Astrocyte of the spinal cord (primary cell): ENCODE measurements at places on chromosomes 5 and 9.
A peak's percentile ranks its signal among the peaks of the same experiment; 100 is the strongest.

GRCh38 chr5:54282876-54283275 lies 27.5 kb downstream of the ARL15 start:
- DNase-seq = no peak

DNA sequence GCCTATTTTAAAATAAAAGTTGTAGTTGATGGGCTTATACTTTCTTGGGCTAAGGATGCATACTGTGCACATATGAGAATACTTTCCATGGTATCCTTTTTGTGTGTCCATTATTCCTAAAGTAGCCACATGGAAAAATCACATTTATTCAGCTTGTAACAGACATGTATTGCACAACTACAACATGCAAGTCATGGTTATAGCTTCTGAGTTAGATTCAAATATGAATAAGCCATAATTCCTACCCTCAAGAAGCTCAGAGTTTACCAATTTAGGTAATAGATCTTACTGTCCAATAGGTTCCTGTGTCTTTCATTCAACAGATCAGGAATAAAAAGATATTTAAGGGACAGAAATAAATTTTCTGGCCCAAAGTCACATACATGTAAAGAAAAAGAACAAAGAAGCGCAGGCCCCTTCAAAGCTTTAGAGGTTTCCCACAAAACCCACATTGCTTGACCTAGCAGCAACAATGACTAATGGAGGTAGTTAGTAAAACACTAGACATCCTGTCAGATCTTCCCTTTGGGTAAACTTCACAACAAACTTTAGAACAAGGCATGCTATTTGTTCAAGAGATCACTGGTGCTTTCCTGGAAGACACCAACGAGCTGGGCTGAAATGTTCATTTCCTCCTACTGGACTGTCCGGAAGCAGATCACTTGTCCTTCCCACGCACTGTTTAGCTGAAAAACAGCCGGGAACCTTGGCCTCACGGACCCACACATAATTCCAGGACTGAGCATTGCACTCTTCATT lies 78.4 kb upstream of the ITGA1 start:
- peak; percentile 86 for DNase-seq

DNA sequence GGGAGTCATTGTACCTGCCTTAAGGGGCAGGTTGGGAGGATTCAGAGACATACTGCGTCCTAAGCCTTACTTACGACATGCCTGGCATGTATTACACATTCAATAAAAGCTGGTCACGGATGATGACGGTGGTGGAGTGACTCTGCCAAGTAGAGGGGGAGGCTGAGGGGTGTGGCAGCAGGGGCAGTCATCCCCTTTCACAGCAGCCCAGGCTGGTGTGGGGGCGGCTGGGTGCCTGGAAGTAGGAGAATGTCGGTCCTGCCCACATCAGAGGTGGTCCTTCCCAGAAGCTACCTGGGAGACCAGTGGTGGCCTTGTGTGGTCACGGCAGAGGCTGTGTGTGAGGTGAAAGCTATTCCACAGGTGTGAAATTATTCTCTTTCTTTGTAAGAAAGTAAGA lies 8.9 kb downstream of the ZBTB34 start:
- no peak for DNase-seq

DNA sequence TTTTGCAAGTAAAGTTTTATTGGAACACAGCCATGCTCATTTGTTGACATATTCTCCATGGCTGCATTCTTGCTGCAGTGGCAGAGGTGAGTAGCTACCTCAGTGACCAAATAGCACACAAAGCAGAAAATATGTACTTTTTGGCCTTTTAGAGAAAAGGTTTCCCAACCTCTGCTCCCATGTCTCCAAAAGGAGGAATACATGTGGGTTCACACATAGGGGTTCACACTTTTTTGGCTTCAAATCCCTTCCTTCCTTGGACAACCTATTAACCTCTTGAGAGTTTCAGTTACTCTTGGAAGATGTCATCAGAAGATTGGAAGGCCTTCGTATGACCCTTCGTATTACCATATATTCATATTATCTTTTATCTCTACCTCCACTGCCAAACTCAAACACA lies 285.1 kb upstream of the TUT7 start:
- DNase-seq = no peak

DNA sequence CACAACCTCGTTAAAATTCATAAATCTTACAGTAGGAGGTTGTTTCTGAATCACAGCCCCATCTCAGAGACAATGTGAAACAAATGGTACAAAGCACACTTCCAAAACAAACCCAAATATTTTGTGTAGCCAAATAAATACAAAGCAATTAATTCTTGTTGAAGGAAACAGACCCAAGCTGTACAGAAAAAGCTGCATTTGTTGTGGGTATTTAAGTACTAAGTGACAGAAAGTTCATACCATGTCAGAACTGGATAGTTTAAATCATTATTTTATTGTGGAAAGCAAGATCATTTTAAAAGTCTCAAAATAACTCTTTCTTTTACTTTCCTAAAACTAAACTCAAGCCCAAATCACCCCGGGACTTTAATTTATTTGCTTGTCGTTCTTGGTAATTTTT lies 570.7 kb downstream of the ELAVL2 start:
- DNase-seq = no peak

GRCh38 chr5:107387526-107388140 lies 283.1 kb downstream of the EFNA5 start:
- no peak for DNase-seq

GRCh38 chr5:63022403-63022802 lies 443.8 kb downstream of the LRRC70 start:
- DNase-seq = no peak

DNA sequence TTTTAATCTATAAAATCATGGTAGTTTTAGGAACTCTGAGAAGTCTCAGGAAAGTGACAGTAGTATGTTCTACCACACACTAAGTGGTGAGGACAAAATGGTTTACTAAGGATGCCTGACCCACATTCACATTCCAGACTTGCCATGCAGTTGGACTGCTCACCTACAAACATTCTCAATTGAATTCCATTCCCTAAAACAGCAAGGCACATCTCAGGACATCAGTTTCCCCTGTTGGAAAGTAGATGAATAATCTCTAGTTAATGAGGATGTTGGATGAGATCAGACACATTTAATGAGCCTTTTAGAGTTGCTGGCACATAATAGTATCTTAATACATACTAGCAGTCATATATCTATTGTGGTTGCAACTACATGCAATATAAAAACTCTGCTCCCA lies 76.6 kb downstream of the ZNF618 start:
- no peak for DNase-seq

- no peak for DNase-seq
Observed at GRCh38 chr5:170303549-170303948, 6.0 kb upstream of the LCP2 start.

DNA sequence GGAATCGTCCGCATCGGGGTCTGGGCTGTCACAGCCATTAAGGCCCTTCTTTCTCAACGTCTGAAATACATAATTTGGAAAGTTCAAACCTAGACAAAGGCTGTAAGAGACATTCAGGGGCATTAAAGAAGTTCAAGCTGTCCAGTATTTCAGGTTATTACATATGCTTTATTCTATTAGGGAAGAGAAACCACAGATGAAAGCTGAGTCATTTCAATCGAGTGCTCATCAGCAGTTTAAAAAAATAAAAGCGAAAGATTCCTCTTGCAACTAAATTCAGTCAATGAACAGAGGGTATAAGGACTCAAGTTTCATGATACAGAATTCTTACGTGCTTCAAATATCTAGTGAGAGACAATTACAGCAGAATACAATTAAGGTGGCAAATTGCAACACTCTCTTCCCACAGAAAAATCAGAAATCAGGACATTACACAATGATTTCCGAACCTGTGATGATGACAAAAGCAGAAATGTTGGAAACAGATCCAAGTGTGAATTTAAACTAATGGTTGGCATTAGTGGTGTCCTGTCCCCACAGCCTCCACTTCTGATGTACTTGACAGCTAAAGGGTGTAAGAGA lies 121.6 kb downstream of the MEF2C start:
- DNase-seq = peak; percentile 49

DNA sequence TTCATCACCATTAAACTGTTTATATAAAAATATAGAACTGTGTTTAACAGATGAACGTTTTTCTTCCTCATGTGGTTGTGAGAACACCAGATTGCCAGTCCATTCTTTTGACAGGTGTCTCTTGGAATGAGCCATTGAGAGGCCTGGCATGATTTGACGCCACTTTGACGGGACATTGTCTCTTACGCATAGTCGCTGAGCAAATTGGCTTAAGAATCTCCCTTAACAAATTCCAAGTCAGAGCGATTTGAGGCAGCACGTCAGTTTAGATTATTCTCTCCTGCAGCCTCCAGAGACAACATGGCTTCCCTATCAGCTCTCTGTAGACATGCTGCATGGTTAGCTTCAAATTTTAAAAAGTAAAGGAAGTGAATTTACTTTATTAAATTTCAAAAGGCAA lies 510.7 kb upstream of the ACO1 start:
- DNase-seq = no peak

DNA sequence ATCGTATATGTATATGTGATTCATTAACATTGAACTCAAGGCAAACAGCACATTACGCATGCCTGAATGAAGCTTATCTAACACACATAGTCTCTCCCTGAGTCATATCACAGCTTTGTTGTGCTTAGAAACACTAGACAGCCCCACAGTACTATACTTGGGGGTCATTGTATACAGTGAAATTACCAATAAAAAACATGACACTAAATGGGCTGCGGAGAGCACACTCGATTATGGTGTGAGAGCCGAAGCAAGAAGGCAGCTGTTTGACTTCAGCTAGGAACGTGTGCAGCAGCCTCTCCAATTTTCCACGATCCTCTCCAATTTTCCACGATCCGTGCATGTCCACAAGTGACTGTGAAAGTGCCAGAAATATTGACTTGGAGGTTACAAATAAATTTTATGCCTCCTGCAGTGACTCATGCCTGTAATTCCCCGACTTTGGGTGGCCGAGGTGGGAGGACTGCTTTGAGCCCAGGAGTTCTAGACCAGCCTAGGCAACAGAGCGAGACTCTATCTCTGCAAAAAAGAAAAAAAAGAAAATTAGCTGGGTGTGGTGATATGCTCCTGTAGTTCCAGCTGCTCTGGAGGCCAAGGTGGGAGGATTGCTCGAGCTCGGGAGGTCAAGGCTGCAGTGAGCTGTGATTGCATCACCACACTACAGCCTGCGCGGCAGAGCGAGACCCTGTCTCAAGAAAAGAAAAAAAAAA lies 102.4 kb downstream of the DAPK1 start:
- DNase-seq = peak; percentile 85

- no peak for DNase-seq
Observed at GRCh38 chr5:169781420-169782345, 144.6 kb downstream of the DOCK2 start.

DNA sequence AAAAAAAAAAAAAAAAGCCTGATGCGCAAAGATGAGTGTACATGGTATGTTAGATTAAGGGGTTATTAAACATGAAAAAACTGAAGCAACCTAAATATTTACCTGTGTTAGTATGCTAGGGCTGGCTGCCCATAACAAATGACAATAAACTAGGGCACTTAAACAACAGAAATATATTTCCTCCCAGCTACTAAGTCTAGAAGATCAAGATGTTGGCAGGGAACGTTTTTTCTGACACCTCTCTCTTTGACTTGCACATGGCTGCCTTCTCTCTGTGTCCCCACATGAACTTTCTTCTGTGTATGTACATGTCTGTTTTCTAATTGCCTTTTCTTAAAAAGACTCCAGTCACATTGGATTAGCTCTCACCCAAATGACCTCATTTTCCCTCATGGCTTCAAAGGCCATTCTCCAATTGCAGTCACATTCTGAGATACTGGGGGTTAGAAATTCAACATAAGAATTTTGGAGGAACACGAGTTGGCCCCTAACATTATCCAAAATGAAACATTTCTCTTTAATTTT lies 694.5 kb downstream of the CDH9 start:
- DNase-seq = no peak

GRCh38 chr5:139091439-139092156 lies 106.6 kb downstream of the SIL1 start:
- DNase-seq = peak; percentile 21

DNA sequence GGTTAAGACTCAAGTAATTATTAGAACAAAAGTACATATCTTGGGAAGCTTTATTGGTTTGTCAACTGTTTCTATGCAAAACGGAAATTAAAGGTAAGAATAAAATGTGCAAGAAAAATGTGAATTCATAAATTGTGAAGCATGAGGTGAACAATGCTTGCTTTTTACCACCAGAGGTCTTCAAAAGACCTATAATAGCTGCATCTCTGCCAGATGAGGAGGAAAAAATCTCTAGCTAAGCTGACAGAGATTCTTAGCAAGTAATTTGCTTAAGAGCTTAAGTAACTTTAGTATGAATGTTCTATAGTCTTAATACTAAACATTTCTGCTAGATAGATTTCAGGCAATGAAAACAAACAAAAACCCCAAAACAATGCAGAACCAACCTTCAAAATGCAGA lies 54.1 kb downstream of the MRPS30 start:
- DNase-seq = peak; percentile 44

DNA sequence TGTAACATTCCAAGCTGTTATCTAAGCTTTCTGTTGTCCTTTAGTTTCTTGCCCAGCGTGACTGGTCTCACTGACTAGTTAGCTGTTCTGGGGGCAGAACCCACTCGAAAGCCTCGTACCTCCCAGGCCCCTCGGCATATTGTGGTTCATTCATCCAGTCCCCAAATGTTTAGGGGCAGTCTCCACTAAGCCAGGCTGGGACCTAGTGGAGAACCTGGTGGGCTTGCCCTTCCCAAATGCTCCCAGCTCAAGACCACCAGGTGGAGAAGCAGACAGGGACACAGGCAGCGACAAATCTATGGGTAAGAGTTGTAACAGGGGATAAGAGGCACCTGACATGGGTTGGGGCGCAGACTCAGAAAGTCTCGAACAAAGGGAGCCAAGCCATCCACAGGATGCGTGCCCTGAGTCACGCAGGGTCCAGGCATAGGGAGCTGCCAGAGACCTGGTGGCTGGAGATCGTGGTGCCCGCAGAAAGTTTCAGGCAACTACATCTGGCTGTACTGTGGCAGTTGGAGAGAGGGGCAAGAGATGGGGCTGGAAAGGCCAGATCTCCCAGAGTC lies 851 bp upstream of the EEIG1 start:
- DNase-seq = no peak

DNA sequence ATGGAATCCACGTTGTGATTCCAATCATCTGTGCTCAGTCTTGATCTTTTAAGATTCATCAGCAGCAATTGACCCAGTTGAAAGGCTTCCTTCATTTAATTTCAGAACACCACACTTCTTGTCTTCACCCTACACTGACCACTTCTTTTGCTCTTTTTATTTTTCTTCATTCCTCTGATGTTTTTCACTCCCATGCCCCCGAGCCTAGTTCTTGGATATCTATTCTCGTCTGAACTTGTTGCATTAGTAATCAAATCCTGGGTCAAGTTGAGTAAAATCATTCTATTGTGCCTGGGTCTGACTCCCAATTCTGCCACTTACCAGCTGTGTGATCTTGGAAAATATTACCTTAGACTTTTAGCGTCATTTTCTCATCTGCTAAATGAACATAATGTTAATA lies 356.5 kb downstream of the CDH12 start:
- DNase-seq = no peak

GRCh38 chr5:148913985-148914431 lies 87.6 kb downstream of the ADRB2 start:
- peak; percentile 69 for DNase-seq

GRCh38 chr9:35609001-35609819 lies 4.1 kb downstream of the TESK1 start:
- DNase-seq = no peak
